Memory B cell (primary cell): ENCODE measurements at places on chromosomes 16 and 17.

DNA sequence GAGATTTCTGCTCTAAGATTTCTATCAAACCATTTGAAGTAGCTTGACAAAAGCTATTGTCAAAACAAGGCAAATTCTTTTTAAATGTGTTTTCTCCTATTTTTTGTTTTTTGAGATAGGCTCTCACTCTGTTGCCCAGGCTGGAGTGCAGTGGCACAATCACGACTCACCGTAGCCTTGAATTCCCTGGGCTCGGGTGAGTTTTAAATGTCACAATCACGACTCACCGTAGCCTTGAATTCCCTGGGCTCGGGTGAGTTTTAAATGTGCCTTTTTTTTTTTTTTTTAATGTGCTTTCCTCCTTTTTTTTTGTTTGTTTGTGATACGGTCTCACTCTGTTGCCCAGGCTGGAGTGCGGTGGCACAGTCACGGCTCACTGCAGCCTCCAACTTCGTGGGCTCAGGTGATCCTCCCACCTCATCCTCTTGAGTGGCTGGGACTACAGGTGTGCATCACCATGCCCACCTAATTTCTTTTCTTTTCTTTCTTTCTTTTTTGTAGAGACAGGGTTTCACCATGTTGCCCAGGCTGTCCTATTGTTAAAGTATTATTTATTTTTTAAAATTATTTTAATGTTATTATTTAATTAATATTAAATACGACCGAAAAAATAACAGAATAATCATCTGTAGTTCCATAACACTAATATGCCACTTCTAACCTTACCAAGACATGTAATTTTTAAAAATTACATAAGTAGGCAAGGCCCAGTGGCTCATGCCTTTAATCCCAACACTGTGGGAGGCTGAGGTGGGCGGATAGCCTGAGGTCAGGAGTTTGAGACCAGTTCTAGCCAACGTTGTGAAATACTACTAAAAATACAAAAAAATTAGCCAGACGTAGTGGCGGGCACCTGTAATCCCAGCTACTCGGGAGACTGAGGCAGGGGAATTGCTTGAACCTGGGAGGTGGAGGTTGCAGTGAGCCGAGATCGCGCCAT lies 69.7 kb upstream of the FA2H start:
- DNase-seq = no peak

DNA sequence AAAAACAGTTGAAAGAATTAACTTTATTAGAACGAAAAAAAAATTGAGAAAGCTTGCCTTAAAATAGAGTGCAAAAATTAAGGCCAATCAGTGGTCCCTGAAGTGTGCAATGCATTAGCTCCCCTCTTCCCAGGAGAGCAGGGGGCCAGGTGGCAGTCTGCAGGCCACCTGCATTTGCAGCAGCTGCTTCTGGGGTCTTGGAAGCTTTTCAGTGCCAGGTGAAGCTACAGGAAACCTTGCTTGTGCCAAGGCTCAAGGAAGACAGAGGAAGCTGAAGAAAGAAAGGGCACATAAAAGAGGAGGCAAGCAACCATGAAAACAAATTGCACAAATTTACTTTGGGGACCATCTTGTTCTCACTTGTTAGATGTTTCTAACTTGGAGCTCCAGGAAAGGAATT lies 50.5 kb upstream of the MTMR4 start:
- no peak for DNase-seq

DNA sequence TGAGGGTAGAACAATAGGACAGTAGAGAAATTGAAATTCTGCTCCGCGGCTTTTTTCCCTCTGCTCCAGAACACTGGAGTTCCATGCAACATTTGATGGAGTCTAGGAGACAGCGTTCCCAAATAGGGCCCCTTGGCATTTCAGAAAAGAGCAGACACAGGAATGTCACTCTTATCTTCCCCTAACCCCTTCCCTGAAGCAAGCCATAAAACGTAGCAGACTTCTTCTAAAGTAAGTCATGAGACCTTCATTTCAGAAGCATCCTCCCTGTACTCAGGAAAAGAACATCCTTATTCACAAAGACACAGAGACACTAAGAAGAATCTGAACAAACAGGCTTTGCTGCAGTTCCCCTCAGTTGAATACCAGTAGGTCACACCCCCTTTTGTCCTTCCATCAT lies 296.1 kb upstream of the SOX9 start:
- DNase-seq = no peak

DNA sequence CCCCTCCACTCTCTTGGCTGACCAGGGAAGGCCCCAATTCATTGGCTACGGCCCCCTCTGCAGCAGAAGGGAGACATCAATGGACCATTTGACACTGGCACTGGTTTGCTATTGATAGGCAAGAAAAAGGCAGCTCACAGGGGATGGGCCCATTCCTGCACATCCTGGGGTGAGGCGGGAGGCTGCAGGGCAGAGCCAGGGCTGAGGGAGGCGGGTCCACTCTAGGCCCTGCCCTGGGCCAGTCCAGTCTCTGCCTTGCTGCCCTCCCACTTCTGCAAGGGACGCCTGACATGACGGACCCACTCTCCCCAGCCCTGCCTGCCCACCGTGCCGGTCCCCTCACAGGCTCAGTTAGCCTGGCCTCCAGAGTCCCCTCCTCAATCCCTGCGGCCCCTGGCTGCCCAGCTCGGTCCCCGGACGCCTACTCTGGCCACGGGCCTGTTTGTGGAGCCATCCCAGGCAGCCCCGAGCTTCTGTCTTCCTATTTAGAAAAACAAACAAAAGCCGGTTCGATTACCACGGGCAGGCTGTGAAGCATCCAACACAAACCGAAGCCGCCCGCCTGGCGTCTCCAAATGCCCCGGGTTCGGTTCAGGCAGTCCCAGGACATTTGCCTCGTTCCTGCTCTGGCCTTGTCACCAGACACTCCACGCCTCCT lies 160.7 kb downstream of the IRX5 start:
- DNase-seq = no peak

DNA sequence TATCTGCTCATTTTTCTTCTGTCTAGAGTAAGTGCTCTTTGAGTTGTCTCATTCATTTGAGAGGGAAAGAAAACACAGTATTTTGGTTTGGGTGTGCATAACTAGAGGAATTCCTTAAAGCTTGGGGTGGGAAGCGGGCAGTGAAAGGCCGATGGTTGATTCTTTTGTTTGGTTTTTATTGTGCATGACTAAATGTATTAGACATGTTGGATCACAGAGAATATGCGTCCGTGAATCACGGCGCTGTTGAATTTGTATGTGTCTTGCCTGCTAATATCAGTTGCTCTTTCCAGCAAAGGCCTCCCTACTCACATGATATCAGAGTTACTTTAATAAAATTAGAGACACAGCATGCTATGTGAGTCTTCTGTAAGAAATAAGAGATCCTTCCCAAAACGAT lies 180.0 kb downstream of the CHD9NB start:
- no peak for DNase-seq

GRCh38 chr17:62931101-62931500 lies 34.9 kb upstream of the TANC2 start:
- DNase-seq = no peak

DNA sequence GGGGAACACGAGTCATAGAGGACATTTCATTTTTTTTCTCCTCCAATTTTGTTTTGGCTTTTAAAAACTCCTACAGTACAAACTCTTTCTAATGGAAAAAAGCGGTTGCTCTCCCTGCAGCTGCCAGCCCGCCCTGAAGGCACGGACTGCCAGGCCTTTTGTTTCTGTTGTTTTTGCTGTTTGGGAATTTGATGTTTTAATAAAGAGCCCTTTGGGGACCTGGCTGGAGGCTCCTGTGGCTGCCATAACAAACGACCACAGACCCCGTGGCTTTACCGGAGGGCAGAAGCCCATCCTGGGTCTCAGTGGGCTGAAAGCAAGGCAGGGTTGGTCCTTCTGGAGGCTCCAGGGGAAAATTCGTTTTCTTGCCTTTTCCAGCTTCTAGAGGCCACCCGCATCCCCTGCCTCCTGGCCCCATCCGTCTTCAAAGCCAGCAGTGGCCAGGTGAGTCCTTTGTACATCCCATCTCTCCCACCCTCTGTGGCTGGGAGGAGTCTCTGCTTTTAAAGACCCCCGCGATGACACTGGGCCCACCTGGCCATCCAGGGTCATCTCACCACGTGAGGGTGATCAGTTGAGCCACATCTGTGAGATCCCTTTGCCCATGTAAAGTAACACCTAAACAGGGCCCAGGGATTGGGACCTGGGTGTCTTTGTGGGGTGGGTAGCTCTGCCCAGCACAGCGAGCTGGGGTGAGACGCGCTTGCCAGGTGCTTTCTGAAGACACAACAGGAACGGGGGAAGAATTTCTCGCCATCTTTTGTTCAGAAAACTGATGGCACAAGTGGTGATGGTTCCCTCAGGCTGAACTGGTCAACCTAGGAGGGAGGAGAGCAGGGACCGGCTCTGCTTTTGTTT lies 113.9 kb downstream of the BANP start:
- no peak for DNase-seq

GRCh38 chr17:2723997-2724783 lies 12.6 kb upstream of the CLUH start:
- DNase-seq = peak; percentile 21

DNA sequence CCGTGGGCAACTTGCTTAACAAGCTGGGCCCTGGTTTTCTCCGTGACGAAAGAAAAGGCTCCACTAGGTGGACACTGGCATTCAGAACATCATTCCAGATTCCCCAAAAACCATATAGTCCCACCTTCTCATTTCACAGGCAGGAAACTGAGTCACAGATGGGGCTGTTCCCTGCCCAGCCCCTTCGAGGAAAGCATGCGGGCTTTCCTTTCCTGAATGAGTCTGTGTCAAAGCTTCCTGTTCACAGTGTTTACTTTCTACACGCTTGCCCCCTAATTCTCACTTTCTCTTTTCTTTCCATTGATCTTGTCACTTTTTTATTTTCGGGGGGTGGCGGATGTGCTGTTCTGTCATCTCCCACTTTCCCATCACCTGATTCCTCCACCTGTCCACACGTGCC lies 10.3 kb upstream of the LGALS9 start:
- no peak for DNase-seq

DNA sequence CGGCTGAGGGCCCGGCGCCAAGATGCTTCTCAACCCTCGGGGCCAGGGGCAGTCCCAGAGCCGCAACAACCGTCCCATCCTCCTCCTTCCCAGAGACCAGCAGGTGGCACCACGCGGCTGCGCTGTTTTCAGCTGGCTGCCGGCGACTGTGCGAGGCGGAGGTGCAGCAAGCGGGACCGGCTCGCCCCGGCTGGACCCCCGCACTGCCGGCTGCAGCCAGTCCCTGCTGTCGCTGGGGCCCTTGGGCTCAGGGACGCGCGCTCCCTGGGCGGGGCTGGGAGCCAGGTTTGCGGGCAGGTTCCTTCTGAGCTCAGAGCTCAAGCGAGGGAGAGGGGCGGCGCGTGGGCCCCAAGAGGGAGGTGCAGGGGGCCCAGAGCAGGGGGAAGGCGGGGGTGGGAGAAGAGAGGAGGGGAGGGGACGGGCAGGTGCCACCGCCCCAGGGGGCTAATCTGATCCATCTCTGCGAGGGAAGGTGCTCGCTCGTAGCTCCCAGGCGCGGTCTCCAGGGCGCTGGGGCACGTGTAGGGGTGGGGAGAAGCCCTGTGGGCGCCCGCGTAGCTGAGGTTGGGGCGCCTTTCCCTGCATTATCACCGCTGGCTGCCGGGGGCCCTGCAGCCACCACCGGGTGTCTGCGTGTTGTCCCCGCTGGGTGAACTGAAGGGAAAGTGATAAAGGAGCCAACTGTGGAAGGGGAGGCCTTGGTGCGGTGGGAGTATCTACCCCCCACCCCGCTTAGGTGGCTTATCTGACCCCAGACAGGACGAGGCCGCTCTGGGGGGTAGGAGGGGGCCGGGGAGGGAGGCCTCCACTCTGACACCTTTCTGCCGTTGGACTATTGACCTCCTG lies 24.2 kb downstream of the STAT5A start:
- peak; percentile 77 for DNase-seq

- DNase-seq = no peak
Observed at GRCh38 chr16:3953728-3954410, 73.4 kb upstream of the CREBBP start.

DNA sequence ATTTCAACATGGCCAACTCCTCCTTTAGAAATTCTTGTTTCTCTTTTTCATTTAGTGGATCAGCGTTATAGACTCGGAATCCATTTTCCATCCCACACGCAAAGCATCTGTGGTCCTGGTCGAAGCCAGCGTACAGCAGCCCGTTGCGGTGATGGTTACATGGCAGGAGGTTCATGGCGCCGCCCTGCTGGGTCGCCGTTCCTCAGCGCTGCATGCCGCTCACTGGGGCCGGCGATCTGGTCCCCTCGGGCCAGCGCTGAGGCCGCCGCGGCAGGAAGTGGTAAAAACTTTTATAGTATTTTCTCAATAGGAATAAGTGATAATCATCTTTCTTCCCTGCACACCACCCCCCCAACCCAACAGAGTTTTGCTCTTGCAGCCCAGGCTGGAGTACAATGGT lies 29.9 kb upstream of the RHOT1 start:
- no peak for DNase-seq

- DNase-seq = no peak
Observed at GRCh38 chr17:64223931-64224629, 39.0 kb downstream of the TEX2 start.

DNA sequence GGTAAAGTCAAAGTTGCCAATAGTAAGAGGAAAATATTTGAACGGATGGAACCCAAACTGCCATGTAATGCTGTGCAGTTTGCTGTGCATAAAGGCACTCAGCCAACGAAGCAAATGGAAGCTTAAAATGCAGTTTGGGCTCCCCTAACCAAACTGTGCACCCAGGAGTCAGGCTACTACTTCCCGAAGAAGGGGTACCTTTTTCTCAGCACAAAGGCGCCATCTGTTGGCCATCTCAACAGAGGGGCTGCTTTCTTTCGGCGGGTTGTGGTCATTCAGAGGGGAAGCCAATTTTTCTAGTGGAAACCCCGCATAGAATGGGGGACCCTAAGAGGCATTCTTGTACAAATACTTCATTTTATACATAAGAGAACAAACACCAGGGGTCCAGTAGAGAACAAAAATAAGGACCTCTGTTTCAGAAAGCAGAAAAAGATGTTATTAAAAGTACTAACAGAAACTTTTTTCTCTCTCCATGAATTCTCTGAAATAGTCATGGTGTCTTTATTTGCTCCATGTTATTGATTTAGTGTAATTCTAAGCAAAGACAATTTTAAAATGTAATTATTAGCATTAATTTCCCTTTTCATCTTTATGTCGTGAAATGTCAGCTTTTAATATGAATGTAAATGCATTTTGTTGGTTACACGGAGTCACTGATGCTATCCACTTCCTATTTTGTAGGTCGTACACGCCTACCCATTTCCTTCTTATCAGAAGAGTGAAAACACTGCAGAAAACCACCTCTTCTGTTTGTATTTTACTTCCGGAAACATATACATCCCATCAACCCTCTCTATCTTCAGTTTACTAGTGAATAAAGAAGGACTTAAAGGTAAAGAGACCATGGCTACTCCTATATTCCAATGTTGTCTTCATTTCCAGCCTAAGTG lies 453.3 kb downstream of the KCNJ2 start:
- DNase-seq = no peak

DNA sequence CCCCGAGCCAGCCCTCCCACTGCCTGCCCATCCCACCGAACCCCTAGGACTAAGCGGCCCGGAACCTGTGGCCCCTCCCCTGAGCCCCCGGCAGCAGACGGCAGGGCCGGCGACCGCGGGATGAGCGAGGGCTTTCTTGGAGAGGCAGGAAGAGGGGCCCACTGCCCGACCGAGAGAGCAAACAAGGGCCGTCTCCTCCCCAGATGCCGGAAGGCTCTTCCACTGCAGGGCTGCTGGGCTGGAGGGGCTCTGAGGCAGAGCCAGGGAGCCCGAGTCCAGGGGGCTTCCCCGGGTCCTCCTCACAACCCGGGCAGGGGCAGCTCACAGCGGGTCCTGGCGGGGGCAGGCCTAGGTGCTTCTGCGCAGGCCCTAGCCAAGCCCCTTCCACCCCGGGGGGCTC lies 2.9 kb downstream of the PERCC1 start:
- no peak for DNase-seq
